ENCODE measurements at places on chromosomes 7 and 10.

DNA sequence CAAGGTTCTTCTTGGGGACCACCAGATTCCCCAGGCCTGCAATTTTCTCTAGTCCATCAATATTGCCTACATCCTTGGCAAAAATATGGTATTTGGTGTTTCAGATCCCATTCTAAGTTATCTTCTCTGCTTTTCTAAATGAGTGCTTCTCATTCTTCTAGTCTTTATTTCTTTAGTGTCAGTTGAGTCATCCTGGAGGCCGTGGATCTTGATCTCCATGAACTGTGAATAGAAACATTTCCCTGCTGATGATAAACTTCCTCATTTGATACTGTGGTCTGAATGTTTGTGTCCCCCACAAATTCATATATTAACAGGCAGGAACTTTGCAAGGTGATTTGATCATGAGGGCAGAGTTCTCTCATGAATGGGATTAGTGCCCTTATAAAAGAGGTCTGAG is 779.3 kb downstream of the INHBA start:
- DNase-seq = no peak

DNA sequence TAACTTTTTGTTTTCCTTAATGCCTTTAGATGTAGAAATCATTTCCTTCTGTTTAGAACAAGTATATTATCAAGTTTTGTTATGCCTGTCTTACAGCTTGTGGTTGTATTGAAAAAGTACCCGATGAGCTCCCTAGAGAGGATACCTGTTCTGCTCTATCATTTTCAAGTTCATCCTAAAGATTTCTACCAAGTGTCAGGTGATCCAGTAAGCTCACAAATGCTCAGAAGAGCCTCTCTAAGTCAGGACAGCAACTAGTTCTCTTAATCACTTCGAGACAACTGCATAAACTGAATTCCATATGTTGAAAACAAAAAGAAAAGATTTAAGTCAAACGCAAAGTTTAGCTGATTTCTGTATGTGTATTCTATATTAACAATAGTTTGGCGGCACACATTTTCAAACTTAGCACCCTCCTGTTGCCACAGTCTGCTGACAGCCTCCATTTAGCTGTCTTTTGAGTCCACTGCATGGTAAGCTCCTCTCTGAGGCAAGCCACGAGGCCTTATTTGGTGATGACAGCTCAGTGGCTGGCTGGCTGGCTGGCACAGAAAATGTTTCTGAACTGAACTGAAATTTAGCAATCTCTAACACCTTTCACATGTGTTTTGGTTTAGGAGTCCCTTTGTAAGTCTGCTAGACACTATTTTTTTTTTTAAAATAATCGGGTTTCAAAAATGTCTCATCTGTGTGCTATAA is 59.4 kb downstream of the SEMA3C start:
- DNase-seq = no peak

- DNase-seq = no peak
Observed at GRCh38 chr10:26359670-26360069, 78.5 kb upstream of the APBB1IP start.

DNA sequence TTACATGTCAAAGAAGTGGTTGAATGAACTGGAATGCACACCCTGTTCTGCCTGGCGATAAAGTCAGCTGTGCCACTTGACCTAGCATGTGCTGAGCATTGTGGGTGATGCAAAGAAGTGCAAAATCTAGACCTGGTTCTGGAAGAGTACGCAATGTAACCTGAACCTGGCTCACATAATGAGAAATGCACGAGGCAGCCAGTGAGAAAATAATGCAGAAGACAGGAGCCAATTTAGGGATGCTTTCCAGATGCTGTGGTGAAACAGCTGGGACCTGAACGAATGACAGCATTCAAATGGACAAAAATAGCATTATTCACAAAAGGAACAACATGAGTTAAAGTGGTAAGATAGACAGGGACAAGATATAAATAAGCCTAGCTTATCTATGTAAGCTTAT is 402.6 kb downstream of the SORCS1 start:
- no peak for DNase-seq

DNA sequence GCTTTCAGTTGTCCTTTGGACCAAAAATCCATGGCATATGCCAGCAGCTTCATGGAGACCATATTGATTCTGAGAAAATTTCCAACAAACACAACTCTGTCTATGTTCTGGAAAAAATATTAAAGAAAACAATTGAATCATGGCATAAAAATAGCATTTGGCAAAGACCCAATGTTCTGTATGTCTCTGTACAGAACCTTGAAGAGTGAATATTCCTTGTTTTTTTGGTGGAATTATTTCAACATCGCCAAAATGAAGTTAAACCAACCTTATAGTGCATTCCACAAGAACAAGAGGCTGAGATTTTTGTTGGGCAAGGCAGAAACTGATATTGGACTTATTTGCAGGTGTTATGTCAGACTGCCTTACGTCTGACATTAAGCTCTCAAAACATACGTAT is 53.3 kb upstream of the SLC16A12 start:
- no peak for DNase-seq

- DNase-seq = no peak
Observed at GRCh38 chr10:14235566-14236195, 95.0 kb downstream of the FRMD4A start.

DNA sequence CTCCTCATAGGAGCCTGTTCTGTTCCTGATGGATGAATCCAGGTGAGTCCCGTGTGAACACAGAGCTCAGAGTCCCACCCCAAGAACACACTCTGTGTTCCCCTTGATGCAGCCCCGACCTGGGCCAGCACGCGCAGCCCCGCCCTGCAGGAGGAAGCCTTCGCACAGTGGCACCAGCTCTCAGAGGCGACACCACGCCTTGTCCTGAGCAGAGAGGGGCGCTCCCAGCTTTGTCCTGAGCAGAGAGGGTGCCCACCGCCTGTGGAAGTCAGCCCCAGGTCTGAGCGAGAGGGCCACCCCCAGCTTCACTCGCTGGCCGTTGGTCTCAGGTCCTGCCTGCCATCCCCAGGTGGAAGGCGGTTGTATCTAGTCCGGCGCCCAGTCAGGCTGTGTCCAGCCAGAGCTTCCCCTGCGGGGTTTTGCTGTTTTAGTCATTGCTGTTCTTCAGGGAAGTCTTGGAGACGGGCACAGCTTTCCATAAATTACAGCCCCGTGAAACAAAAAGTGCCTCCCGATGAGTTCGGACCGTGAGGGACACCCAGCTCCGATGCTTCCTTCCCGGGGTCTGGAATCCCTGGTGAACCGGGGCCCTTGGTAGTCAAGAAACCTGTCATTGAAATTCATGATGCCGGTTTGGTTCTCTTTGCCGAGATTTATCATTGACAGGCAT is 43.6 kb downstream of the NKX6-2 start:
- no peak for DNase-seq
